H9 (cell line): ENCODE measurements at places on chromosomes 12 and 14.

- H3K4me3 ChIP-seq = no peak overlapping the region
- no peak overlapping the region for H3K27ac ChIP-seq
- DNase-seq = peak; percentile 49
Observed at GRCh38 chr12:11209113-11209512, 22.4 kb upstream of the TAS2R42 start.

GRCh38 chr12:46499226-46499625 is 126.7 kb upstream of the SLC38A2 start:
- peaks cover 10% of the 10 kb centered on the region; the same call in 1 of the 2 replicates for H3K36me3 ChIP-seq
- no peaks in the 10 kb centered on the region for H3K27me3 ChIP-seq
- H3K27ac ChIP-seq = no peak overlapping the region

DNA sequence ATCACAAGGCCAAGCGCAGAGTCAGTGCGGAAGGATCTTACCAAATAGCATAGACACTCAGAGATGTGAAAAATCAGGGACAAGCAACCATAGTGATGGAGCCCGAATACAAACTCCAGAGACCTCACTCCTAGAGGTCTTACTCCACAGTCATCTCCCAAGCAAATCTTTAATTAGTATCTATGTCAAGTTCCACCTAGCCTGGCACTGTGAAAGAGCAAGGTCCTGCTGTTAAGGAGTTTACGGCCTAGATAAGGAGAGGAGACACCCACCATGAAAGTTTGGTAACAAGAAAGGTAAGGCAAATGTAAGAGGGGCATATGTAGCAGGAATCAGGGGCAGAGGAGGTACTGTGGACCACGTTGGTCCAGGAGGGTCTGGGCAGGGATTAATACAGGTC is 7.4 kb upstream of the PLEKHG6 start:
- H3K4me3 ChIP-seq = no peak overlapping the region
- H3K27me3 ChIP-seq = no peaks in the 10 kb centered on the region
- H3K36me3 ChIP-seq = no peaks in the 10 kb centered on the region
- H3K4me1 ChIP-seq = no peaks in the 10 kb centered on the region
- H3K27ac ChIP-seq = no peak overlapping the region
- no peak for DNase-seq

DNA sequence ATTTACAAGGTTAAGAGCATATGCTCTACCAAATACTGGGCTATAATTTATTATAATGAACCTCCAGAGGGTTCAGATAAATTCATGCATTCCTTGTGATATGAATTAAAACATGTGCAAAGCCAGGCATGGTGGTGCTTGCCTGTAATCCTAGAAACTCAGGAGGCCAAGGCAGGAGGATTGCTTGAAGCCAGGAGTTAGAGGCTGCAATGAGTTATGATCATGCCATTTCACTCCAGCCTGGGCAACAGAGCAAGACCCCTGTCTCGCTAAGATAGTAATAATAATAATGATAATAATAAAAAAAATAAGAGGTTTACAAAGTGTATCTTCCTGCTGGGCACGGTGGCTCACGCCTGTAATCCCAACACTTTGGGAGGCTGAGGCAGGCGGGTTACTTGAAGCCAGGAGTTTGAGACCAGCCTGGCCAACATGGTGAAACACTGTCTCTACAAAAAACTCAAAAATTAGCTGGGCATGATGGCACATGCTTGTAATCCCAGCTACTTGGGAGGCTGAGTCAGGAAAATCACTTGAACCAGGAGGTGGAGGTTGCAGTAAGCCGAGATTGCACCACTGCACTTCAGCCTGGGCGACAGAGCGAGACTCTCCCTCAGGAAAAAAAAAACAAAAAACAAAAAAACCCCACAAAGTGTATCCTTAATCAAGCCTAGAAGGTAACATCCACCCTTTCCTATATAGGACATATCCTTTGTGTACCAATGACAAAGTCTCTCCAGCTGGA is 7.3 kb upstream of the CS start:
- H3K27ac ChIP-seq = no peak overlapping the region
- no peaks in the 10 kb centered on the region for H3K4me1 ChIP-seq
- no peak overlapping the region for H3K4me3 ChIP-seq
- no peaks in the 10 kb centered on the region for H3K27me3 ChIP-seq
- DNase-seq = no peak

DNA sequence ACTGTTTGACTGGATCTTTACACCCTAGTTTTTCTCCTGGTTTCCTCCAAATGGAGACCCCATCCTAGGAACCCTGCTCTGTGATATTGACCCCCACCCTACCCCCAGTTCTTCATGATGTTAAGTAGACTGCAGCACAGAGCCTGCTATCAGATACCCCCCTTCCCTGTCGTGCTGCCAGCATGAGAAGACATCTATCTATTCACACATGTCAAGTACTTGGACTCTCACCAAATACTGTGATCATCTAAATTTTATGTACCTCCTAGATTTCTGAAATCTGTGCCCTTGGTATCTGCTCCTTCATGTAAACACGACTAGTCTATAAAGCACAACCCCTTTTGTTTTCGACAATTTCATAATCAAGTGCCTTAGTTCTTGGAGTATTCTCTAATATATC is 38.9 kb downstream of the FERMT2 start:
- no peaks in the 10 kb centered on the region for H3K27me3 ChIP-seq
- peaks cover 8% of the 10 kb centered on the region; the same call in 2 of the 3 replicates for H3K36me3 ChIP-seq
- no peak overlapping the region for H3K4me3 ChIP-seq
- DNase-seq = no peak
- H3K27ac ChIP-seq = no peak overlapping the region
- H3K4me1 ChIP-seq = no peaks in the 10 kb centered on the region

DNA sequence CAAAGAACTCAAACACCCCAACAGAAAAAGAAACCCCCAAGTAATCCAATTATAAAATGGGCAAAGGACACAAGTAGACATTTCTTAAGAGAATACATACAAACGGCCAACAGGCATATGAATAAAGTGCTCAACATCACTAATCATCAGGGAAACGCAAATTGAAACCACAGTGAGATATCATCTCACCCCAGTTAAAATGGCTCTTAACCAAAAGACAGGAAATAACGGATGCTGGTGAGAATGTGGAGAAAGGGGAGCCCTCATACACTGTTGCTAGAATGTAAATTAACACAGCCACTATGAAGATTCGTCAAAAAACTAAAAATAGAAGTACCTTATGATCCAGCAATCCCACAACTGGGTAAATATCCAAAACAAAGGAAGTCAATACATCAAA is 52.4 kb downstream of the CLMN start:
- no peaks in the 10 kb centered on the region for H3K36me3 ChIP-seq
- H3K4me1 ChIP-seq = no peaks in the 10 kb centered on the region
- H3K4me3 ChIP-seq = no peak overlapping the region
- DNase-seq = no peak
